ENCODE measurements at places on chromosomes 16 and 17.
A peak's percentile ranks its signal among the peaks of the same experiment; 100 is the strongest.

- DNase-seq: no peak
Measured at GRCh38 chr17:81635973-81636504, 873 bp downstream of the NPLOC4 start.

DNA sequence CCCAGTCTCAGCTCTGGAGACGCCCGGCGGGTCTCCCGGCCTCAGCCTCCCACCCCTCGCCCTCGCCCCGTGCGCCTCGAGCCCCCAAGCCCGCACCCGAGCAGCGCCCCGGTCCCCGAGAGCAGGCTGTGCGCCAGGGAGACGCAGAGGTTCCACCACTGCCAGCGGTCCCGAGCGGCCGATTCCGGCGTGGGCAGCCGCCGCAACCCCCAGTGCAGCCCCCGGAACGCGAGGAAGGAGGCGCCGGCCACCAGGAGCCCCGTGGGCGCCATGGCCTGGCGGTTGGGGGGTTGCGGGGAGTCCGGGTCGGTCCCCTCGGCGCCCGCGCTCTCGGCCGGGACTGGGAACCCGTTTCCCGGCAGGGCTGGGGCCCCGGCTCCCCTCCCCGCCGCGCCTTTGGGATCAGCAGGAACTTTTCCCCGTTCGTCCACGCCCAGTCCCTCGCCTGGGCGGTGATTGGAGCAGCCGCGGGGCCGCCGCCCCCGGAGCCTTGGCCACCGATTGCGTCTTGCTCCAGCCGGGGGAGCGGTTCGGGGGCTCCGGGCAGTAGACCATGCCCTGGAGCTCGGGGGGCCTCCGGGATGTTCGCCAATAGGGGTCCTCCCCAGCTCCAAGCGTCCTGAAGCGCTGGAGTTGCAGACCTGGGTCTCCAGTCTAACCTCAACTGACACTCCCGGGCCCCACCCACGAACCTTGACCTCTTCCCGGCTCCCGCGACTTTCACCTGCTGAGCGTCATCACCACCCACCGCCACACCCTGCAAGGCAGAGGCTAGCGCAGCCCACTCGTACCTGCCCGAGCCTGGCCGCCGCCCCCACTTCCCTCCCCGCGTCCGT lies at the start of gene TLCD2:
TSS of gene TLCD2 (minus strand) at position 407 of the 836 bp plus-strand sequence. CDS start at position 272, 135 bp downstream.
- no peak for DNase-seq

- DNase-seq: no peak
Measured at GRCh38 chr17:71437166-71437565, 683.7 kb upstream of the SOX9 start.

DNA sequence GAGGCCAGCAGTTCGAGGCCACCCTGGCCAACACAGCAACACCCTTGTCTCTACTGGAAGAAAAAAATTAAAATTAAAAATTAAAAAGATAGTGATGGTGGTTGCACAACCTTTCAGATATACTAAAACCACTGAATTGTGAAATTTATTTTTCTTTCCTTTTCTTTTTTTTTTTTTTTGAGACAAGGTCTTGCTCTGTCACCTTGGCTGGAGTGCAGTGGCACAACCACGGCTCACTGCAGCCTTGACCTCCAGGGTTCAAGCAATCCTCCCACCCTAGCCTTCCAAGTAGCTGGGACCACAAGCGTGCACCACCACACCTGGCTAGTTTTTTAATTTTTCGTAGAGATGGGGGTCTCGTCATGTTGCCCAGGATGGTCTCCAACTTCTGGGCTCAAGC lies 254.4 kb downstream of the SLC39A11 start:
- DNase-seq: no peak

DNA sequence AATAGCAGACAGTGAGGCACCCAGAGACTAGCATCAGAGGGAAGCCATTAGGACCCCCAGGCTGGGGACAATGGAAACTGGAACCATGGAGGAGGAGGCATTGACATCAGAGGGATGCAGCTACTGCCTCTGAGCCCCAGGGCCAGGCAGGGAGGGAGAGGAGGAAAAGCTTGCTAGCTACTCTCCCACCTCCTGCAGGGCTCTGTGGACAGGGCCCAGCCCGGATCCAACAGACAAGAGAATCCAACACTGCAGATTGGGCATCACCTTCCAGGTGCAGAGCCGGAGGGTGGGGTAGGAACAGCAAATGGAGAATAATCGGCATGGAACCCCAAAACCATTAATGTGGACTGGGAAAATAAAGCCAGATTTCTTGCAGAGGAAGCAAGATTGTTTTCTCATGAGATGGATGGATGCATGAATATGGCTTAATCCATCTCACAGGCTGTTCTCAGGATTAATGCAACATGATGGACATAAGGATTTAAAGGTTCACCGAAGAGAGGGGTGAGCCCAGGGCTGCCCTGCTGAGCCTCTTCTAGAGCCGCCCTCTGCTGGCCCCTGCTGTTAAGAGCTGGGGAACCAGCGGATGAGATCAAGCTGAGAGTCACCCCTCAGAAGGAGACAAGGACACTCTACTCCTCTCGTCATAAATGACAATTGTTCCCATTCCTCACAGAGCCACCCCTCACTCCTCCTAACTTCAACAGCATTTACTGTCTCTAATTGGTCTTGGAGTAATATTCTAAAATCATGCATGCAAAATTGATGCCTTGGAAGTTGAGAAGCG lies 48.8 kb downstream of the DNAH3 start:
- DNase-seq: peak; percentile 38

DNA sequence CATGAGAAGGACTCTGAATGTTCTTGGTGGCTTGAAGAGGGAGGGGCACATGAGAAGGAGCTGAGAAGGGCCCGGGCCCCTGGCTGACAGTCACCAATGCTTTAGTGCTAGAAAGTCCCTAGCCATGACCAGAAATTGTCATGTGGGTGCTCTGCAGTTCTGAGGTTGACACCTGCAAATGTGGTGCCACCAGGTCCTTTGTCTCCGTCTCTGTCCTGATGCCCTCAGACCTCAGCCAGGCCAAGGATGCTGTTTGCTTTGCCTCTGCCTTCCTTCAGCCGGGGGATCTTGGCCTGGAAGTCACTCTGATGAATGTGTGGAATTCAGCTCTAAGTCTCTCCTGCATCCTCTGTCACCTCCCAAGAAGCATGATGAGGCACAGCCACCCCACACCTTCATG lies 63.6 kb downstream of the TNFRSF13B start:
- no peak for DNase-seq

GRCh38 chr16:12508054-12508453 lies 295.6 kb downstream of the CPPED1 start:
- no peak for DNase-seq

DNA sequence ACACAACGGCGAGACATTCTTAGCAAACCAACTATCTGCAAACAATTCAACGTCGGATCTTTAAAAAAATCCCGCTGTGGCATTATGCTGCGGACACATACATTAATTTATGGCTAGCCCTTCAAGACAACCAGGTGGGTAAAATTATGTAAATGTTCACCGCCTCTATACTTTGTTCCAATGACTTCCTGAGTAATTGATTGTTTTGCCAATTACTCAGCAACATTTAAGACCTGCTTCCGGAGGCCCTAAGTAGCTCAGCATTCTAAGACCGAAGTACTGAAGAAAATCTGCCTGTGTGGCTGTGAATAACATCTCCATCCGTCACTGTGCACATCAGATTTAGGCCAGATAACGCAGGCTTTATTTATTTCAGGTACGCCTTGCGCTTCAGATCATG lies 23.3 kb downstream of the QPRT start:
- DNase-seq: peak; percentile 48

DNA sequence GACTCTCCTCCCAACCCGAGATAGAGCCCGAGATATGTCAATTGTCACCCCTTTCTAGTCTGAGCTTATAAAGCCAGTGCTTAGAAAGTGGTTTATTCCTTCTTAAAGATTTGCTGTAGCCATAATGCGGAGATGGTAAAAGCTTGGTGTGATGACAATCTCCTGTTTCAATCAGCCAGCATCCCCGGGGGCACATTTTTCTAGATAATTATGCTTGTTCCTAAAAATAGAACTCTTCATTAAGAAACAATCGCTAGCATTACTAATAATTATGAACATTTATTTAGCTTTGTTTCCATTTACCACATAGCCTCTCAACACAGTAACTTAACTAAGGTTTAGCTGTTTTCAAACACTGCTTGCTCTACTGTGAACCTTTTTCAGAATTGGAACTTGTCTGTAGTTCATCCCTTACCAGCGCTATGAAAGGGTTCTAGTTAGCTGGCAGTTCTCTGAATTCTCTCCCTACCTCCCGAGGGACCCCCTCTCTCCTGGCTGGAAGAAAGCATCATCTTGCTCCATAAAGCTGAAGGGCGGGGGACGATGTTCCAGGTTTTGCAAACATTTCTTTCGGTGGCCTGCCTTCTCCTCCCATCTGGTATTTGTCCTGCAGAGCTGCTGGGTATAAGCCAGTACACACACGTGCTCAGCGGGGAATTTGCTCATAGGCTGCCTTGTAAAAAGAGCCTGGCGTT lies 922 bp upstream of the MRPL58 start:
- no peak for DNase-seq

GRCh38 chr16:27784351-27785306 lies 234.7 kb downstream of the KATNIP start:
- DNase-seq: no peak

DNA sequence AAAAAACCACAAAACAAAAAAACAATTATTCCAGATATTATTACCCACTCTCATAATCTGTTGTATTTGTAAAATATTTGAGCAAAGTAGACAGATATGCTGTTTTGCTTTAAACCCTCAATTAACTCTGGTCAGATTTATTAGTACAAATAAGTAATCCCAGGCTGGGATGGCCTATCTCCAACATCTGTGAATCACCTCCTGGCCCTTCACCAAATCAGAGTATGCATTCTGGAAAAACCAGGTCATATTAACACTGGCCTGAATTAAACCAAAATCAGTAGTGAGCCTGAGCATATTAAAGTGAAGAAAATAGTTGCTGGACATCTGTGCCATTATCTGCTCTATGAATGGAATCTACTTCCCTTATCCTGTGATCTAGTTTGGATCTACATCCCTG lies 41.0 kb downstream of the STAT3 start:
- no peak for DNase-seq

- peak; percentile 51 for DNase-seq
Measured at GRCh38 chr16:31186176-31186575, 6.2 kb downstream of the FUS start.

DNA sequence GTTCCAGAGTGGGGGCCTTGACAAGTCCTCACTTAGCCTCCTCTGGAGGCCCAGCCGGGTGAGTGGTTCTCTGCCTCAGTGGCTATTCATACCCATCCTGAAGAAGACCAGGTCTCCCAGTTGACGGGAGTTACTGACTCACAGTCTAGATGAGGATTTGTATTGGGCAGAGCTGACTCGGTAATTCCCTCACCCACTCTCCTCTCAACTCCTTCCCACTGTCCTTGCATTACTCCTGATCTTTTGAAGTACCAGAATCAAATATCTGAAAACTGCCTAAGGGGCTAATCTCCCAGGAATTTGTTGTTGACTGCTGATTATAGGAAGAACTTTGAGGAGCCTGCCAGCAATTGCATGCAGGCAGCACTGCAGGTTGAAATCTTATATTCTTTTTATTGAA lies 14.2 kb downstream of the SAP30BP start:
- no peak for DNase-seq

DNA sequence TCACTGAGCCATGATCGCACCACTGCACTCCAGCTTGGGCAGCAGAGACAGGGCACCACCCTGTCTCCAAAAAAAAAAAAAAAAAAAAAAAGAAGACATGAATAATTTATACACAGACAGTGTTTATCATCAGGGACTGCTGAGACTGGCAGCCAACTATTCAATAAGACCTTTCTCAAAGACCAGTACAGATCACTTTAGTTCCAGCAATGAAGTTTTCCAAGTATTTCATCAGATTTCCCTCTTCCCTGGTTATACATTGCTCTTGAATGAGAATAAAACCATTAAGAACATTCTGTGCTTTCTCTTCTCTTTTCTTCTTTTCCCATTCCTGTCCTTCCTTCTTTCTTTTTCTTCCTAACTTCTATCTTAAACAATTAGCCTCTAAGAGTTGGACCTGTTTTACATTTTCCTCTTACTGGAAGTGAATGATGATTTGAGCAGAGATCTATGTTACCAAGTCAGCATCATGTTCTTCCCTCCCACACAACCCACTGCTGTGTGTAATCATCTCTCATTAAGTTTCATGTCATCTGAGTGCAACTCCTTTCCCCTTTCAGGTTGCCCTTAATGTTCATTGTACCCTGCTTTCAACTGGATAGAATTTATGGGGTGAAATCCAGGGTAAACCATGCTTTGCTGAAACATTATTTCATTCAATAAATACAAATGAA lies 35.9 kb upstream of the SMIM36 start:
- DNase-seq: no peak

GRCh38 chr17:77881545-77881944 lies 77.0 kb upstream of the TNRC6C start:
- peak; percentile 98 for DNase-seq

DNA sequence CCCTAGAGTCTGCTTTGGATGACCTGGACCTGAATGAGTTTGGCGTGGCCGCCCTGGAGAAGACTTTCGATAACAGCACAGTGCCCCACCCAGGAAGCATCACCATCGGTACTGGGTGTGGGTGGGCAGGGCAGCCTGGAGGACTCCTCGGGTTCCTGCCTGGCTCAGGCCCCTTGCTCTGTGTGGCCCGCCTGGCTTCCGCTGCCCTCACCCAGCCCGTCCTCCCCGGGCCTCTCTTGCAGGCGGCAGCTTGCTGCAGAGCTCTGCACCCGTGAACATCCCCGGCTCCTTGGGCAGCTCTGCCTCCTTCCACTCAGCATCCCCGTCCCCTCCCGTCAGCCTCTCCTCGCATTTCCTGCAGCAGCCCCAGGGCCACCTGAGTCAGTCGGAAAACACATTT lies 24.5 kb downstream of the UNC13D start:
- DNase-seq: no peak

- DNase-seq: no peak
Measured at GRCh38 chr16:48542966-48543365, 67.0 kb downstream of the N4BP1 start.

DNA sequence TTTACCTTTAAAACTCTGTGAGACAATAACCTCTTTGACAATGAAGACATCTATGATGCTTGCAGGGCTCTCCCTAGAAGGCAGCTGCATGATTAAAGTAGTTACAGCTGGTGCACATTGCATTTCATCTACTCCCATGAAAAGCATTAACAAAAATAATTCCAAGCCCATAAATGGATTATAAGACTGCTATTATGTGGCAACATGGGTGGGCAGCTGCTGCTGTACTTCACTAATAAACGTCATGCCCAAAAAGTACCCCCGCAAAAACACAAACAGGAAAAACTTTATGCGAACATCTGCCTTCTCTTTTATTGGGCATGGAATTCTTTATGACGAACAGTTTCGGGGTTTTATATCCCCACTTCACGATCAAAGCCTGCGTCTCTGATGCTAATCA lies 224.9 kb downstream of the CA10 start:
- DNase-seq: no peak

GRCh38 chr16:61887903-61888302 lies 148.3 kb downstream of the CDH8 start:
- DNase-seq: peak; percentile 56

DNA sequence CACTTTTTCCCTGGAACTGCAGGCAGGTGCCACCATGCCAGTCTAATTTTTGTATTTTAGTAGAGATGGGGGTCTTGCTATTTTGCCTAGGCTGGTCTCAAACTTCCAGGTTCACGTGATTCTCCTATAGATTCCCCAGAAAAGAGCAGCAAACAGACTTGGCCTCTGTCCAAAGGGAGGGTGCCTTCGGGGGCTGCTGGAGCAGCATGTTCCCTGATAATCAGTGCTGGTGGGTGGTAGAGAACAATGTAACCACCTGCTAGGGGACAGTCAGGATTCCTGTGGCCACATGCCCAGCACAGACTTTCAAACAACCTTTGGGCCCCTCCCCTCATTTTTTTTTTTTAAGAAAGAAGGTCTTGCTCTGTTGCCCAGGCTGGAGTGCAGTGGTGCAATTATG lies 14.2 kb upstream of the CCNF start:
- no peak for DNase-seq

- no peak for DNase-seq
Measured at GRCh38 chr16:24863582-24864437, 18.0 kb downstream of the SLC5A11 start.

GRCh38 chr16:70434484-70435260 lies 4.2 kb downstream of the ST3GAL2 start:
- DNase-seq: no peak

Measured in common myeloid progenitor, CD34-positive (primary cell).